ENCODE measurements at places on chromosomes 2 and 18.

DNA sequence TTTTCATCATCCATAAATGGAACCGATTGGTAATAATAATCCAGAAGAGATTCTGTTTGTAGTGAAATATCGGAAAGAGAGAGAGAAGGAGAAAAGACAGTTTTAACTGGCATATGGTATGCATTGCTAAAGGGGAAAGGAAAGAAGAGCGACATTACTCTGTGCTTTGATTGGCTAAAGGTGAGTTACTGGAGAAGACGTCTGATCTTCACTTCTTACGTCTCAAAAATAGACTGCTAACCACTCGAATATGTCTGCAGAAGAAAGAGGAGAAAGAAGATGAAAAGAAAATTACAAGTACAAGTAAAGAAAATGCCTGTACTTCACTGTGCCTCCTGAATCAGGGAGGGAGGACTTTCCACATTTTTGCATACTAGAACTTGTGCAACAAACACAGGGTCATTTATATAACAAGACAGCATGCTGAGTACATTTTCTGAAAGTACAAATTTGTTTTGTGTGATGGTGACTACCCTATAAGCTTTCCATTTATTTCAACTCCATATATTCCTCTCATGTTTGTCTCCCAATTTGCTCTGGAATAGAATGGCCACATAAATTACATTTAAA, 787.2 kb downstream of the RNF144A start:
- DNase-seq: no peak

DNA sequence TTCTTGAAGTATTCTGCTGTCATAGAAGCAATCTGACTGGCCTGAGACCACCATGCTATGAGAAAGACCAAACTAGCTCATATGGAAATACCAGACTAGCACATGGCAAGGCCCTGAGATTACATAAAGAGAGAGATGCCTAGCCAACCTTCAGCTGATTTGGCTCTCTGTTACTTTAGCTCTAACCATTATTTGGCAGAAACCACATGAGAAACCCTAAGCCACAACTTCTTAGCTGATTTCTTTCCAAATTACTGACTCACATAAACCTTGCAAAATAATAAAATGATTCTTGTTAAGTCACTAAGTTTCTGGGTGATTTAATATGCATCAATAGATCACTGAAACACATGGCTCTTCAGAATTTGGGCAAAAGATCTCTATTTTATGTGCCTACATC, 295.0 kb upstream of the ZNF521 start:
- no peak for DNase-seq

- DNase-seq: peak; percentile 73
Measured at GRCh38 chr18:51278045-51278649, 80.7 kb upstream of the MEX3C start.

- no peak for DNase-seq
Measured at GRCh38 chr2:100603948-100604633, 41.3 kb downstream of the PDCL3 start.

GRCh38 chr18:73670524-73670923, 477.1 kb downstream of the FBXO15 start:
- no peak for DNase-seq

DNA sequence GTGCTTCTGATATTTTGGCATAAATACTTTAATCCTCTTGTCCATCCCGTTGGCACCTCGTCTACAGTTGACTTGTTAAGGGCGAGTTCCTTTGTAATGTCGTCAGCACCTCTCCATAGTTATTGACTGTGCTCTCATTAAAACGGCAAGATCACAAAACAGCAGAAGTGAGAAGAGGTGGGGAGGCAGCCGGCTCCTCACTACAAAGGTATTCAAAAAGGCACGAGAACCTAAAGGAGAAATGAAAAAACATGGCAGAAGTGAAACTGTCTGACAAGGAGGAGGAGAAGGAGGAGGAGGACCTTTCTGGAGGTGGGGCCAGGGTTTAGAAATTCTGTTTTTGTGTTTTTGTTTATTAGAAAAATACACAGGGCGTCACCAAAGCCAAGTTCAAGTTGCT, 235.6 kb downstream of the BCL11A start:
- DNase-seq: no peak

- peak; percentile 45 for DNase-seq
Measured at GRCh38 chr2:26605195-26605998, 35.8 kb downstream of the CIB4 start.

- DNase-seq: no peak
Measured at GRCh38 chr2:10465910-10466309, 17.8 kb upstream of the ODC1 start.

- DNase-seq: no peak
Measured at GRCh38 chr2:102294802-102295489, 16.4 kb upstream of the IL1RL1 start.

DNA sequence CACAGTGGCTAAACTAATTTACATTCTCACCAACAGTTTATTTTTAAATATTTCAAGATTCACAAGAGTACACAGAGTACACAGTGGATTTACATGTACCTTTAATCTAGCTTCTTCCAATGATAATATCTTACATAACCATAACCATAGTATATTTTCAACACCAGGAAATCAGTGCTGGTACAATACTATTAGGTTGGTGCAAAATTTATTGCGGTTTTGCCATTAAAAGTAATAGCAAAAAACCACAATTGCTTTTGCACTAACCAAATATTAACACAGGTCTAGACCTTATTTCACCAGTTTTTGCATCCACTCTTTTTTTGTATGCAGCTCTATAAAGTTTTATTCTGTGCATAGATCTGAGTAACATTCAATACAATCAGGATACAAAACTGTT, 163.0 kb downstream of the SCG2 start:
- DNase-seq: no peak

- no peak for DNase-seq
Measured at GRCh38 chr2:77484026-77484425, 38.1 kb downstream of the LRRTM4 start.

- no peak for DNase-seq
Measured at GRCh38 chr2:30612371-30612770, 165.3 kb downstream of the LCLAT1 start.

DNA sequence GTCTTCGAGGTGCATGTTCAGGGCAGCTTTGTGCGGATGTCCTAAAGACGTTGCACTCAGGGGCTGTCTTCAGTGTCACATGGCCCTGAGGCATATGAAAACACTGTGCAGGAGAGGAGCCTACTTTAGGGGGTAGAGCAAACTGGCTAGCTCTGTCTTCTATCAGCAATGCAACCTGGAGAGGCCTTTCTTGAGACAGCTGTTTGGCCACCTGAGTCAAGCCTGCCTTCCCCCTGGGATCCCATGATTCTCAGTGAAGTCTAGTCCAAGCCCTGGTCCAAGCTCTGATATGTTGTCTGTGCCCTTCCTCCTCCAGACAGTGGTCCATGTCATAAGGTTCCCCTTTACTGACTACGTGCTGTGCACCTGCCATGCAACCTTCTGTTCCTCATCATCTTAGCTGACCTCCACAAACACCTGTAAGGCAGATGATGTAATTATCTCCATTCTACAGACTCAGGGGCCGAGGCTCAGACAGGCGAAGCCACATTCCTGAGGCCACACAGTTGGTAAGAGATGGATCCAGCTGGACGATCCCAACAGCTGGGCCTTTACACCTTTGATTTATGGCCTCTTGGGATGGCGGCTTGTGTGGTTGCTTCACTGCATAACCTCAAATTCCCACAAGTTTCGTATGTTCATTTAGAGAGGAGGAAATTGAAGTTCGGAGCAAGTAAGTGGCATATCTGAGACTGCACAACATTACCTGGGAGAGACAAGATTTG, 109.9 kb downstream of the COPS8 start:
- DNase-seq: no peak

- DNase-seq: peak; percentile 9
Measured at GRCh38 chr2:74740741-74741431, 86.8 kb downstream of the SEMA4F start.

GRCh38 chr2:173588931-173589369, 234.3 kb downstream of the CDCA7 start:
- DNase-seq: no peak

DNA sequence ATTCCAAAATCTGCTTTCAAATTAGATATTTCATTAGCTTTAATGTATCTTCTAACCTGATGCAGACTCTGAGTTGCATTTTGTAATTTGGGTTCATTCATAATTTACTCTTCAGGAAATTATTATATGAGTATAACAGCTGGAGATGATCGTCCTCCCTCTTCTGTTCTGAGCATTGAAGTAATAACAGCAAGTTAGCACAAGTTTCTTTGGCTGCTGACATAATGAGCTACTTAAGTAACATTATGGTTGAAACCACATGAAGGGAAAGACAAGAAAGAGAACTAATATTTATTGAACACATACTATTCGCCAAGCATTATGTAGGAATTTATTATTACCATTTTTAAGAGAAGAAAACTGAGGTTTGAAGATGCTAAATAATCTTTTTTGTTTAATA, 75.1 kb downstream of the CPO start:
- DNase-seq: no peak

GRCh38 chr18:70024829-70025228, 77.2 kb upstream of the CD226 start:
- DNase-seq: no peak

- no peak for DNase-seq
Measured at GRCh38 chr18:26901020-26901419, 35.5 kb upstream of the AQP4 start.

- DNase-seq: no peak
Measured at GRCh38 chr2:122681626-122682025, 926.2 kb downstream of the TSN start.

DNA sequence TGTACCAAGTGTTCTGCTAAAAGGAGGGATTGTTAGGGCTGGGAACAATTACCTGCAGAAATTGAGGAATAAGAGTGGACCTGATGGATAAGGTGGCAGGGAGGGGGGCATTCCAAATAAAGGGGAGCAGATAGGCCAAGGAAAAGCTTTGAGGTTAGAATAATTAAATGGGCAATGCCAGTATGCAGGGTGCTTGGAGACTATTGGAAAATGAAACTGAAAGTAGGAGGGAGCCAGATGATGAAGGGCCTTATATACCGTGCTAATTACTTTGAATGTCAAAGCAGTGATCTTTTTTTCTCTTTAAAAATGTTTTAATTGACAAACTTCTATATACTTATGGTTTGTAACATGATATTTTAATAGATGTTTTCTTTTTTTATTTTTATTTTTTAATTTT, 42.9 kb downstream of the MMADHC start:
- no peak for DNase-seq

DNA sequence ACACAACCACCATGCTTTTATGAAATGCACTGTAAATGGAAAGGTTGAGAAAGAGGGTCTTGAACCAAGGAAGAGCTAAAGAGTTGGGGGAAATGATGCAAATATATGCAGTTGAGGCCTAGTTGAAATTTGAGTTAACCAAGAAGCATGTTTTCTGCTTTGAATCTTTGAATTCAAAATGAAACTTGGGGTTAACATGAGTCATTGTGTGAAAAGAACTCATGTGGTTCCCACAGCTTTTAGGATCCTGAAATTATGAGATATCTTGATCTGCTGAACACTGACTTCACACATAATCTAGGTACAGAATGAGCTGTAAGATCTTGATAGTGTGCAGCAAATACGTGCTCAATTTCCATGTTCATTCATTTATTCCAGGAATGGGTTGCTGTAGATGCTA, 422.9 kb upstream of the TRIB2 start:
- DNase-seq: no peak

GRCh38 chr2:120293096-120294007, 40.7 kb downstream of the RALB start:
- no peak for DNase-seq

DNA sequence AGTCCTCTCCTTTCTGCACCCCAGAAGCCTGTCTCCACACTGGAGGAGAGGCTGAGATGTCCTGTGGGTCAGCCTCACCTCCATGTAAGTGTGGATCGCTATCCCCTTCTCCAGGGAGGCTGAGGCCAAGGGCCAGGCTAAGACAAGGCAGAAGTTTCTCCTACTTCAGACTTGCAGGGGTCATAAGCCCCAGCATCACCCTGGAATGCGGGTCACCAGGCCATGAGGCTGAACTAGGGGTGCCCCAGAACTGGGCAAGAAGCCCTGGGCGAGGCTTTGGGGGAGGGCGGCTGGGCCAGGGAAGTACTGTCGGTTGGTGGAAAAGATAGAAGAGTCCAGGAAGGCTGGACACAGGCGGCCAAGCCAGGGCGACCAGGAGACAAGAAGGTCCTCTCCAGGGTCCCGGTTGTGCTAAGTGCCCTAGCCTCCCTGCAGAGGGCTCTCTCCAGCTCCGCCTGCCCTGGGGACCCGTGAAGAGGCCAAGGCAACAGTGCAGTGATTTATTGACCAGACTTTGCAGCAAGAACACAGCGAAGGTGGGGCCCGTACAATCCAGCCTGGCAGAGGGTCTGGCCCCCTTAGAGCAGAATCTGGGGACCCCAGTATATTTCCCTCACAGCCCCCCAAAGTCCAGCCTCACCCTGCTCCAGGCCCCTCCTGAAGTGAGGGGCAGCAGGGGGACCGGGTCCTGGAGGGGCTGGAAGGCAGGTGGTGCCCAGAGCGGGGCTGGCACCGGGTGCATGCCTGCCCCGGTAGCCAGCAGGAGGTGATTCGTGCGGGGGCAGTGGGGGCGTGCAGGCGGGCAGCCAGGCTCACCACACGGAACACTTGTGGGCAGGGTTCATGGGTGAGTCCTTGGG, 8.1 kb downstream of the ECEL1 start:
- no peak for DNase-seq

DNA sequence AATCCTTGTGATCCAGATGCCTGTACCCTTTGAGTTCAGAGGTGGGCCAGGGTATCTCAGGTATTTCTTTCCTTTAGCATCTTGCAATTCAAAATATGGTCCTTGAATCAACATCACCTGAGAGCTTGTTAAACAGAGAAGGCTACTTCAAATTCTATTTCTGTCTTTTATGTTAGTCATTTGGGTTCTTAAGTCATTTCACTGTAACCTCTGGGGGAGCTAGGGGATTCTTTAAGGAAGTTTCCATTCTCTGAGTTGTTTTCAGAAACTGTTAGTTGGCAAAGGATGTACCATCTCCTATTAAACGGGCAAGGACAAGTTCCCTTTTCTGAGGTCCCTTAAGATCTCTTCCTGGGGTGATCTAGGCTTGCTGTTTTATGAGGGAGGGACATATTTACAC, 16.6 kb downstream of the CFLAR start:
- DNase-seq: no peak

DNA sequence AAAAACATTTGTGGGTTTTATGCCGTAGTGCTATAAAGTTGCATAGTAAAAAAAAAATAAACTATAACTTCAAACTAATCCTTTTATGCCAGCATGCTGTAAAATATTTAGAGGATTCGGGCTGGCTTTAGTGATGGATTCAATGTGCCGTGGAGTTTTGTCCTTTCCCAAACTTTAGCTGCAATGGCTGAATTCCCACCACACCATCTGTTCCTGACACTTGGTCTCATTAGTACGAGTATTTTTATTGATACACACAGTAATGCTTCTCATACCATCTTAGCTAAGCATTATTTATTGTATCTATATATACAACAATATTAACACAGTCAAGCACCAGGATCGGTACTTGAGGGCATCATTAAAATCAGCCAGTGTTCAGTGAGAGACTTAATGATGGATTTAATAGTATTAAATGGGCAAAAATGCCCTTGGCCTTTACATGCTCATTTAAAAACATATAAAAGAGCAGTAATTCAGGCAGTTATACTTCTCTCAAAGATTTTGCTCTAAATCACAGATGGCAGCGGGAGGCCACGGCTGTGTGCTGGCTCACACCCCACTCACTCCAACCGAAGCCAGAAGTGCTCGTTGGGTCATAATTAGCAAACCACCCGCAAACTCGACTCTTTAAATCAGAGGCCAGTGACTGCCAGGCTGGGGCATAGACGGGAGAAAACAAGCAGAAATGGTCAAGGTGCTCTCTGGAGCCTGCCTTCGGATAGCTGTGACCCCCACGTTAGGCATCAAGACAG, 297.0 kb upstream of the REV1 start:
- no peak for DNase-seq

- DNase-seq: peak; percentile 11
Measured at GRCh38 chr2:30026091-30027055, 105.0 kb upstream of the ALK start.
